ENCODE measurements at places on chromosomes 4 and X.
A peak's percentile ranks its signal among the peaks of the same experiment; 100 is the strongest.

GRCh38 chr4:168522829-168523489 is 26.1 kb downstream of the PALLD start:
- no peak for DNase-seq

GRCh38 chrX:71253253-71254091 is 468 bp downstream of the ZMYM3 start:
- peak; percentile 6 for DNase-seq

- no peak for DNase-seq
Measured at GRCh38 chr4:38084877-38085711, 124.9 kb downstream of the PTTG2 start.

DNA sequence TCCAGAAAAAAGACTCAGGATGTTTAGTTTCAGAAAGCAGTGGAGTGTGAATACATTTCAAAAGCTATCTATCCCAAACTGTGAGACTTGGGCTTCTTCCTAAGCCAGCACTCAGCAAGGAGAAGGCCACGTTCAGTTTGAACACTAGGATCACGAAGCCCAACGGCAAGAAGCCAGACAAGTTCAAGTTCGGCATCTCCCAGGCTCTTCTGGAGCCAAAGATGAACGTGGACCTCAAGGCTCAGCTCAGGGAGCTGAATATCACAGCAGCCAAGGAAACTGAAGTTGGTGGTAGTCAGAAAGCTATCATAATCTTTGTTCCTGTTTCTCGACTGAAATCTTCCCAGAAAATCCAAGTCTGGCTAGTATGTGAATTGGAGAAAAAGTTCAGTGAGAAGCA is 7.6 kb downstream of the PLAC1 start:
- DNase-seq, result no peak

DNA sequence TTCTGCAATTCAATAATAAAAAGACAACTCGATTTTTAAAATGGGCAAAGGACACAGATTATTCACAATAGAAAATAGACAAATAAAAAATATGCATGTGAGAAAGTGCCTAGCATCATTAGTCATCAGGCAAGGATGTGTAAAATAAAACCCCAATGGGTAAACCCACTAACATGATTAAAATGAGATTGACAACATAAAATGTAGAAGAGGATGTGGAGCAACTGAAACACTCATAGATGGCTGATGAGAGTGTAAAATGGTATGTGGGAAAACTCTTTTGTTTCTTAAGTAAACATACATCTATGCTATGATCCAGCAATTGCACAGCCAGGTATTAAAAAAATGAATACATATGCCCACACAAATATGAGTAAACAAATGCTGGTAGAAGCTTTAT is 177.6 kb downstream of the IQCM start:
- no peak for DNase-seq

- no peak for DNase-seq
Measured at GRCh38 chrX:8927701-8928100, 106.2 kb downstream of the FAM9B start.

DNA sequence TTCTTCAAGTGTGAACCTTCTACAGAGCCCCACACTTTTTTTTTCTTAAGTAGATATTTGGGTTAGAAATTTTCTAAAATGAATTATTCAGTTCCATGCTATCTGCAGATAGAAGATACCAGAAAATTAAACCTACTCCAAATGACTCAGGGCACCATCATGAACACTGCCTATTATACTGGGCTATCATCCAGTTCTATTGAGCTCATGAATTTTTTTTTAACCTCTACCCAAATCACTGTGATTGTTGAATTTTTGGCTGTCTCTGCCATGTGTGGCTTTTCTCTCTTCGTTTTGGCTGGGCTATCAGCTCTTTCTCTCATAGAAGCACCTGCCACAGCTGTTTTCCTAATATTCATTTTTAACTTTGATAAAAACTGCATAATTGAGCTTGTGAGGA is 31.0 kb upstream of the SLC34A2 start:
- no peak for DNase-seq

GRCh38 chr4:164261831-164262230 is 492.1 kb upstream of the SMIM31 start:
- no peak for DNase-seq

DNA sequence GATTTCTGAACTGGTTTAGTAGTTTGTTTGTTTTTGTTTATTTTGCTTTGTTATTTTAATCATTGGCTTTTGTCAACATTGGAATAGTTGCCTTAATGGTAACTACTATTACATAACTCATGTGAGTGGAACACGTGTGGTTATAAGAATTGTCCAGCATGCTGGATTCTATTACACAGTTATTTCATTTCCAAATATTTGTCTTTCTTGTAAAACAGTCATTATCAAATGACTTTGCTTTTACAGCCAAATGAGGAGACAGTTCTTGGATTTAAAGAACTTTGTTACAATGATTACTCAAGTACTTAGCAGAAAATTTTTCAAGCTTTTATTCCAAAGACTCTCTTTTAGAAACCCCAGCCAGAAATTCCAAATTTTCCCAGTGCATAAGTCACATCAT is 516.1 kb upstream of the MAGEB2 start:
- DNase-seq, result no peak

- no peak for DNase-seq
Measured at GRCh38 chr4:26330186-26330787, 9.5 kb downstream of the RBPJ start.

GRCh38 chr4:26912069-26912468 is 51.4 kb downstream of the STIM2 start:
- DNase-seq, result no peak

DNA sequence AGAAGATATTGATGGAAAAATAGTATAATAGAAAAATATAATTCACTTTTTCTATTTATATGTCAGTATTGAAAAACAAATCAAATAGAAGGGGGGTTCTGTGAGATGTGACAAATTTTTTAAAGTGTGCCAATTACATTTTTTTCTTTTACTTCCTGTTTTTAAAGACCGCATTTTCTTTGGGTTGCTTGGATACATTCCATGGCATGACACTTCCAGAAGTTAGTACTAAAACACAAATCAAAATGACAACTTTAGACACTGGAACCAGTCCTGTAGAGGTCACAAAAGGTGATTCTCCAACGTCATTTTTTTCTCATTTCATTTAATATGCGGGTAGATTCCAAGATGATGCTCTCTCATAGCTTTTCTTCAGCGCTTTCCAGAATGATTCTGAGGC is 116.2 kb upstream of the GNPDA2 start:
- DNase-seq, result no peak

- DNase-seq, result no peak
Measured at GRCh38 chrX:82676386-82676785, 831.7 kb upstream of the POU3F4 start.

DNA sequence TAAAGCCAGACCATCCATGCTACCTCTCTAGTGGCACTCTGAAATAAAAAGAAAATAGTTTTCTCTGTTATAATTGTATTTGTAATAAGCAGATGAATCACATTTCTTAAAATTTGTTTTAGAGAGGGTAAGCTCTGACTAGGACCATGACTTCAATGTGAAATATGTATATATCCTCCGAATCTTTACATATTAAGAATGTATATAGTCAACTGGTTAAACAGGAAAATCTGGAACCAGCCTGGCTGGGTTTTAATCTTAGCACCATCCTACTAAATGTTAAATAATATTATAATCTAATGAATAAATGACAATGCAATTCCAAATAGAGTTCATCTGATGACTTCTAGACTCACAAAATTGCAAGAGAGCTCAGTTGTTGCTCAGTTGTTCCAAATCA is 1.5 kb downstream of the FGB start:
- no peak for DNase-seq

DNA sequence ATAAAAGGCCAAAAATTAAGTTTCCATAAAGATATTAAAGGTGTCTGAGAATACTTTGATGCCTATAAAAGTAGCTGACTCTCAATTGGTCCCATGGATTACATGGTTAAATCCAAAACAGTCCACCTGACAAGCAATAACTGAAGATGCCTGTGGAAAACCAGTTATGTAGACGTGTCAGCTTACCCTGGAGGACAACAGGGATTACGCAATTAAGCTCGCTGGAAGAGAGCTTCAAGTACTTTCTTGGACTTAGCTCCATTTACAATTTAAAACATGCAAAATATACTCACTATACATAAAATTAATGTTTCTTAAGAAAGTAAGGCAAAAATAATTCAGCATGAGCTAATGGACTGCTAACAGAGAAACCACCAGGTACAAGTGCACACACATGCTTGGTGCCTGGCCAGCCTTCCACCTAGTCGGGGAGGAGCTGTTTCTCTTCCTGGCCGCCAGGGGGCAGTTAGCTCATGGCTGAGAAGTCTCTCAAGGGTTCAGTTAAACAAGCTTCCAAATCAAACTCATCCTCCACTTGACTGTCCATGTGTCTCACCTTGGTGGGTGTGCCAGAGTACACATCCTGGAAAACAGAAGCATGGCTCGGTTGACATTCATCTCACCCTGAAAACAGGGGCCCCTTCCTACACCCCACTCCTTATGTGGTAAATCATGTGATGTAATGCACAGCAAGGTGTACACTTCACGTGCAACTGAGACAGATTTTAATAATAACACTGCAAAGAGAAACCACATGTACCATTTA is 9.2 kb upstream of the FAM53A start:
- DNase-seq, result peak; percentile 79

DNA sequence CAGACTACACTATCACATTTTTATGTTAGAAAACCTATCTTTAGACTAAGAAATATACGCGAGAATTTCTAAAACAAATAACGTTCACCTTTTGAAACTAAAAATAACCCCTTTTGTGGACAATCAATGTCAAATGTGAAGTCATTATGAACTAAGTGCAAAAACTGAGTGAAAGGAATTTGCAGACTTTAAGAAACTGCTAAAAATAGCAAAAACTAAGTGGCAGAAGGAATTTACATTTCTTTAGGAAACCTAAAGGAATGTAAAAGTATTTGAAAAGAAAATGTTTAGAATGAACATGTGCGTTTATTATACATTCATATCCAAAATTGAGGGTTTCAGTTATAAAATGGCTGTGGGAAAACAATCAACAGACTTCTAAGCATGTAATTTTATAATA is 58.3 kb downstream of the VEGFC start:
- no peak for DNase-seq

- DNase-seq, result no peak
Measured at GRCh38 chr4:159855731-159856130, 752.9 kb downstream of the RAPGEF2 start.

DNA sequence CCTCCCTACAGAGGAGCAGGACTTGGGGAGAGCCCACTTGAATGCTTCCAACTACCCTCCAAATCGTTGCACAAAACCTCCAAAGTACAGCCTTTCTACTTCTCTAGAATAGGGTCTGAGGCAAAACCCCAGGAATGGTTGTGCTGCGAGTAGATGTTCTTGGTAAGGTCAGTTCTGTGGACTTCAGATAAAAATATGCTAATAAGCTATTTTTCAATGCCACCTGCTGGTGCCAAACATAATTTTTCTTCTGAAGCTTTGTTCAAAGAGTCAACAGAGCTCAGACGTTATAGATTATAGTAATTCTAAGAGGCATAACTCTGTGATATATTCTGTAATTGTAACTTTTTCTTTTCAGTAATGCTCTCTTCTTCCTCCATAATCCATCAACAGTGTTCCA is 425.7 kb downstream of the GPAT3 start:
- DNase-seq, result no peak

DNA sequence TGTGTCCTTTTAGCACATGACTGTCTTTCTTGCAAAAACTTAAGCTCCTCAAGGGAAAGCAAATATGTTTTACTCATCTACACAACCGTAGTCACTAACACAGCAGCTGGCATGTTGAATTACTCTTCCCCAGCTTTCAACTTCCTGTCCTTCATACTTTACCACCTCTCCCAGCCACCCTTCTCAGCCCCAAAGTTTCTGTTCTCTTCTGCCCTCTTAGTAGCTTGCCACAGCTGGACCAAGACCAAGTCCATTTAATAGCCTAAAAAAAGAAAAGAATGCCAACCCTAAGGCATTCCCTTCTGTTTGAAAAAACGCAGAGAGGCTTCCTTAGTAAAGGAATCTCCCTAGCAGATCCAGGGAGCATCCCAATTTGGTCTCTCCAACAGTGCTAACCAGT is 36.8 kb downstream of the SRPX2 start:
- DNase-seq, result no peak

- no peak for DNase-seq
Measured at GRCh38 chrX:138858951-138859350, 147.4 kb upstream of the FGF13 start.

DNA sequence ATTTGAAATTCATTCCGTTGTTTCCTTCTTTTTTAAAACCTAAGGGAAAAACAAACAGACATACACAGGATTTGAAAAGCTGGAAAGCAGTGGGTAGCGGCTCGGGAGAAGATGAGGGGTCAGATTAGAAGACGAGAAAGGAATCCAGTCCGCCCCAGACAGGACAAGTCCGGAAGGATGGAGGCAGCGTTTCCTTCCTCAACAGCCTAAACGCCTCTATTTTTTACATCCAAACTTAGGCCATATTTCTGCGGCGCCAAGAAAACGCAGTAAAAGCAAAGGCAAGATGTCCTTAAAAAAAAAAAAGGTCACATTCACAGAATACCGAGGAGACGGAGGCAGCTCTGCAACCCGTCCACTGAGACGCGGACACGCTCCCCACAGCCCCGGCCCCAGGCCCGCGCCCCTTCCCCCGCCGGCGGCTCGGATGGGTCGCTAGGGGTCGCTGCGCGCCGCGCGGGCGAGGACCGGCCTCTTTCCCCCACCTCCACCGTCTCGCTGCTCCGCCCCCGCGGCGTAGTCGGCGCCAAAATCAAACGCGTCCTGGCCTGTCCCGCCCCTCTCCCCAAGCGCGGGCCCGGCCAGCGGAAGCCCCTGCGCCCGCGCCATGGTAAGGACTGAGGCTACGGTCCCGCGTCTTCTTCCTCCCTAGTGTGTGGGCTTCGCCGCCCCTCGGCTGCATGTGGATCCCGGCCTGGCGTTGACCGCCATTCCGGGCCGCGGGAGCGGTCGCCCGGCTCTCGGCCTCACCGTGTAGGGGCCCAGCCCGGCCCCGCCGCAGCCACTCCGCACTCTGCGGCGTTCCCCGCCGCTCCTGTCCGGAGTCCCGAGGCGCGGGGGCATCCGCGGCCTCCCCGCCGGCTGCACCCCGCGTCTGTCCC is at the start of gene MND1:
Gene MND1 (plus strand): TSS at position 558 of the 881 bp plus-strand sequence. CDS start 50 bp downstream, at position 608.
- peak; percentile 91 for DNase-seq

DNA sequence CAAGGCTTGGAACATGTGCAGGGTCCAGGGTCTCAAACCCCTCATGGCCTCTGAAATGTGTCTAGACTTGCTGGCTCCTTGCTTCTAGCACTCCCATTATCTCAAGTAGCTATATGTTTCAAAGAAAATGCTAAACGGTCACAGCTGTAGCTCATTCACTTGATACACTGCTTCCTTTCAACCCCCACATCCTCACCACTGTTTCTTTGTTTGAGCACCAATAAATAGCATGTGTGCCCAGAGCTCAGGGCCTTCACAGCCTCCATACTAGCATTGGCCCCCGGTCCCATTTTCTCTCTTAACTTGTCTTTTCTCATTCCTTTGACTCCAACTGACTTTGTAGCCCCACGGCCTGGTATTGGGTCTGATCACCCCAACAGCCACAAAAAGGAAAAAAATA is 801.8 kb downstream of the STIM2 start:
- DNase-seq, result no peak

DNA sequence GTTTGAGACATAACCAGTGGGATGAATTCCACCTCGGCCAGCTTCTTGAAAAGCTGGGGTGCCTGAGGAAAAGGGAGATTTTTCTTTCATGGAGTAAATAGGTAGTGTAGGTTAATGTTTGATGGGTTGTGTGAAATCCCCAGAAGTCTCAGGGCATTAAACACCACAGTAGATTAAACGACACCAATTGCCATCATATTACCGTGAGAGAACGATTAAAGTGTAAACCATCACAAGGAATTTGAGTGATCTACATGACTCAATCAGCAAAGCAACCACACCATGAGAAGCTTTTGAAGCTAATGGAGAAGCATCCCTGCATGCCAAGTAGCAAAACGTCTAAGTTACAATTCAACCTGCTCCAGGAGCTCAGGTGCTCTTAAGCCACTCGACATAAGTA is 322.5 kb upstream of the GATB start:
- DNase-seq, result no peak

Measured in stimulated activated naive CD4-positive, alpha-beta T cell (primary cell).